ENCODE measurements at places on chromosomes 3 and 15.

DNA sequence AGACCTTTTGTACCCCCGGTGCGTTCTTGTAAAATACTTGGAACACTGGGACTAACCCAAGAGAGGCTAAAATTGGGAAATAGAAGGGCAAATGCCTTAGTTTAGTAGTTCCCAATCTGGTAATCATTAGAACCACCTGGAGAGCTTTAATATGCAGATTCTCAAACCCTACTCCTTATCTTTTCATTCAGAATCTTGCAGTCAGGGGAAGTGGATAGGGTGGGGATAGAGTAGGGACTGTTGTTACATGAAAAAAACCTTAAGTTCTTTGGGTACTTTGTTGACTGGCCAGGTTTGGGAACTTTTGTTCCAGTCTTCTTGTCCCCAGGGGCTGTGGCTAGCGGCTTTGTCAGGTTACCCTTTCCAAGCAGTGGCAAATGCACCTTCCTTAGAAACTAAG is 15.9 kb downstream of the MAPKBP1 start:
- no peak for DNase-seq

GRCh38 chr3:194022052-194022451 is 113.9 kb upstream of the HES1 start:
- no peak for DNase-seq

GRCh38 chr3:67897351-67898336 is 243.2 kb upstream of the SUCLG2 start:
- DNase-seq = no peak

DNA sequence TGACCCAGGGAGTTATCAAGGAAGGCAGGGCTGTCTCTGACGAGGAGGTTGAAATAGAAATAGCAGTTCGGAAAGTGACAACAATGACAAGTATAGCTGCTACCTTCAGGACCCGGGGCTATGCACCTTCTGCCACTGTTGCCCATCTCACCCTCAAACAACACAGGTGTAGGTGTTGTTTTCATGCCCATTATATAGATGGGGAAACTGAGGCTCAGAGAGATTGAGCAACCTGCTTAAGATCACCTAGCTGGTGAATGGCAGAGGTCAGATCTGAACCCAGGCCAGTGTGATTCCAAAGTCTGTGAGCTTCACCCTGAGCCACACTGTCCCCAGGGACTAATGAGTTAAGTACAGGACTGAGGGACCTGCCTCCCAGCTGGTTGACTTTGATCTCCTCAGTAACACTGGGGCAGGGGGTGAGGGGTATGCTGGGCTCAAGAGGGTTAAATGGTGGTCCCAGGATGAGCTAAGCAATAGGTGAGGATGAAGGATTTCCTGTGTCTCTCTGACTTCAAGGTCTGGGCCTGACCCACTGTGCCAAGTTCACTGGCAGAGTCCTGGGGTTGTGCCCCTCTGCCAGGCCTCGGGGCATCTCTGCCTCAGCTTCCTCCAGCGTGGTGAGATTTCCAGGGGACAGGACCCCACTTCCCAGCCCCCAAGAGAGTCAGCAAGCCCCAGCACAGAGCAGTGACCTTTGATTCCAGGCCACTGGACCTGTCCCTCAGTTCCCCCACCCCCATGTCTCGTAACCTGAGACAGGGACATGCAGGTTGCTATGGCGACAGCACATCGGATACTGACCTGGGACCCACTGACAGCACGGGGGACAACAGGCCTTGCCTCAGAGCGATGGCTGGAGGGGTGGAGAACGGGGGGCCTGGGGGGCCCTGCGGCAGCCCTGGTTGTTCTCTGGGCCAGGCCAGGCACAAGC is 35.0 kb downstream of the ATP2B2 start:
- no peak for DNase-seq

DNA sequence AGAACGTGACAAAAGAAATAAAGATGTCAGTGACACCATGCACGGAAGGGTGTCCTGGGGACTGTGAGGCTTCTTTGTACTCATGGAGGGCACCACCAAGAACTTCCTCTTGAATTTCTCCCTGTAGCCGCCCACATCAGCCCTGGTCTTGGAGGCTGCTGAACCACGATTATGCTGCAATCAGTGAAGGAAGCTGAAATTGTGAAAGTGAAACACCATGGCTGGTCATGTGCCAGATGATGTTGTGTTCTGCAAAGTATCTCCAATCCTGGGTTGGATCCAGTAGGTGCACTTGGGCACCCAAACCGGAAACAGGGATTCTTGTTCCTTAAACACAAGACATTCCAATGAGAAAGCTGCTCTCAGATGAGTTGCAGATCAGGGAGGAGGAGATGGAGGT is 104.4 kb upstream of the GOLGA6L6 start:
- peak; percentile 23 for DNase-seq

GRCh38 chr3:192422321-192422996 is 304.9 kb downstream of the FGF12 start:
- DNase-seq = no peak

DNA sequence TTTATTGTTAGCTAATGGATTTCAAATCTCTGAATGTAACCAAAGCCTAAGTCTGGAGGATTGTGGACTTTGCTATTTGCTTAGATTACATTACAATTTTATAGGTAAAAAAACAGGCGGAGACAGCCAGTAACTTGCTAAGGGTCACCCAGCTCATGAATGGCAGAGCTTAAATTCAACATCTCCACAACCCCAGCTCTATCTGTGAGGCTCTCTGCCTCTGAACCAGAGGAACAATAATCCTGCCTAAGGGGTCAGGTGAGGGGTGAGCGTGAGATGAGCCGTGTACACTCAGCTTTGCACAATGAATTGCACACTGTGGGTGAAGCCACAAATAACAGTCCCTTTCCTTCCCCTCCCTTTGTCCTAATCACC is 69.8 kb upstream of the SPATA12 start:
- DNase-seq = no peak

DNA sequence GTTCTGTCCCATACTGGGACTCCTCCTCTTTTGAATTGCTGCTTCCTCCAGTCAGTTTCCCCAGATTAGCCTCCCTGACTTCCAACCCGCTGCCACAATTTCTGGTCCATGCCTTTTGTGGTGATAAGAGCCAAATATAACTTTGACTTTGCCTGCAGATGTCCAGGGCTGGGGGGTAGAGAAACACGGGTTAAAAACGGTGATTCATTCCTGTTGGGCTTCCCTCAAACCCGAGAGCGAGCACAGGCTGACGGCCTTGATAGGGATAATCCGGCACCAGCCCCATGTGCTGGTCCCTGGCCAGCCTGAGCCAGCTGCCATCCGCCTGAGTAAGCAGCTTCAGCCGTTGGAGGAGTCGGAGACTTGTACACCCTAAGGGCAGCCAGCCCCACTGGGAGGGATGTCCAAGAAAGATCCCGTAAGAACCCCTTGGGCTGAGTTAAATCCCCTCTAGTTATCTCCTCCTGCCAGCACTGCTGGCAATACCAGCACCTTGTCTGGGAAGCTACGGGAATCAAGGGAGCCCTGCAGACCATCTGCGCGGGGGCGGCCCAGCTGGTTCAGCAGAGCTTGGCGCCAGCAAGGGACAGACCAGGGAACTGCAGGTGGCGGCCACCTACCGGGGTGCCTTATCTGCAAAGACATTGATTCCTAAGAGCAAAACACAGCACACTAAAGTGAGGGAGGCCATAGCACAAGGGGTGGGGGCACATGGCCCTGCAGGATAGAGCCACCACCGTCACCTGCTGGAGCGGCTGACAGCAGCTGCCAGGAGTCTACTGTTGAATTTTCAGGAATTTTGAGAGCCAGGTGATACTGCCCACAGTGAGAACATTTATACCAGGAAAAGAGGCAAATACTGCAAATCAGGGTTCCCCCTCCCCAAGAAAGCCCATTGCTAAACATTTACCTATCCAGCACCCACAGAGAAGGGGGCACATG is 18.1 kb downstream of the CSPG4 start:
- no peak for DNase-seq

- no peak for DNase-seq
Observed at GRCh38 chr3:30511524-30512251, 94.7 kb upstream of the TGFBR2 start.

- no peak for DNase-seq
Observed at GRCh38 chr3:108406661-108407206, 103.7 kb downstream of the MYH15 start.
